ENCODE measurements at places on chromosomes 11 and 22.

DNA sequence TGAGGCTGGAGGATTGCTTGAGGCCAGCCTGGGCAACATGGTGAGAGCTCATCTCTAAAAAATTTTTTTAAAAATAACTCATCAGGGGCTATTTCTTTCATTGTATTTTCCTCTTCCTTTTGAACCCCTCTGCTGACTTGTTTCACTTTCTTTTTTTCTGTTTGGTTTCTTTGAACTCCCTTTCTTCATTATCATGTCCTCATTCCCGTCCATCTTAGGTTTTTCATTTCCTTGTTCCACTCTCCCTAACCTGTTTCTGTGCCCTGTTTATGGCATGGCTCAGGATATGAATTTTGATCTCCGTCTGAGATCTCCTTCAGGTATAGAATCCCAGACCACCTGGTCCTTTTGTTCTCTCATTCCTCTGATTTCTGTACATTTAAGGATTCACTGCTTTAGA, 12.5 kb downstream of the MARK2 start:
- no peak for DNase-seq

GRCh38 chr11:72869831-72870230, 55.6 kb downstream of the ATG16L2 start:
- DNase-seq = no peak

- DNase-seq = no peak
Observed at GRCh38 chr11:45901626-45902025, 5.4 kb downstream of the FREY1 start.

GRCh38 chr22:17241576-17242330, 22.5 kb upstream of the ADA2 start:
- no peak for DNase-seq

- no peak for DNase-seq
Observed at GRCh38 chr11:7637447-7638157, 35.7 kb downstream of the CYB5R2 start.

DNA sequence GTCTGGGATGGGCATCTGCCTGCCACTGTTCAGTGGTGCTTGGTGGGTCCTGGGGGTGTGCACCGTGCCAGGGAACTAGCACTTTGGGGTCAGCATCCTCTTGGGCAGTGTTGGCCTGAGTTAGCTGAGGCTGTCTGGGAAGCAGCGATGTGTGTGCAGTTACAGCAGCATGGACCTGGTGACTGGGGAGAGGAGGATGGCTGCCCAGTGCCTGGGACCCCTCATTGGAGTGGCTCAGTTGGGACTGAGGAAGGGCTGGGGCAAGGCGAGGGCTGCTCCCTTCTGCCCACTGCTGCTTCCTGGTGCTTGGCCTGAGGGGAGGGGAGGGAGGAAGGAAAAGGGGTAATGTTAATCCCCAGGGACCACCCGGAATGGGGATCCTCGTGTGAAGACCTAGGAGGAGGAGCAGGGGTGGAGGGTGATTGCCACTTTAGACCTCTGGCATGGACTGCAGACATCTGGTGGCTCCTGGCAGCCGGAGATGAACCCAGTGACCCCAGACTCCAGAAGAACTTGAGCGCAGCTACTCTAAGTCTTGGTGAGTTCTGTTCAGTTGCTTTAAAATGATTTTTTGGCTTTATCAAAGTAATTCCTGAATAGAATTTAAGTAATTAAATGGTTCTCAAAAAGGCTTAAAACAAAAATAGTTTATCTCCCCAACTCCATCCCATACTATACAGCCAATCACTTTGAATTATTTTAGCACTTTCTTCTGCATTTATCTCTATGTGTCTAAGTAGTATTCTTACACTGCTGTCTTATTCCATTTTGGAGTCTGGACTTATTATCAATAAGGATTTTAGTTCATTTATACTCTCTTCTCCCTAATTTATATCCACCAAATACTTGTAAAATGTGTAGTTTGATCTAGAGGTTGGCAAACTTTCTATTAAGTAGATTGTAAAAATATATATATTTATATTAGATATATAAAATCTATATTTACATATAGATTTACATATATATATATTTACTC, 15.4 kb upstream of the TMEM191C start:
- DNase-seq = no peak

DNA sequence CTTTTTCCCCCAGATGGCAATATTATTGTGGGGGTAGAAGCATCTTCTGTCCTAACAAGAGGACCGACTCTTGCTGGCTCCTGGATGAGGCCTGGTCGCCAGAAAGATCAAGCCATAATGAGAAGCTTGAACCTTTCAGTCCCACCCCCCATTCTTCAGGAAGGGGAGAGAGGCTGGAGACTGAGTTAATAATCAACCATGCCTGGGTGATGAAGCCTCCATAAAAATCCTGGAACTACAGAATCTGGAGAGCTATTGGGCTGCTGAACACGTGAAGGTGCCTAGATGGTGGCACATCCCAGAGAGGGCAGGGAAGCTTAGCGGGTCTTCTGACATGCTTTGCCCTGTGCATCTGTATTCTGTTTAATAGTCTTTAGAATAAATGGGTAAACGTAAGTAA, 16.3 kb downstream of the AP5B1 start:
- no peak for DNase-seq

DNA sequence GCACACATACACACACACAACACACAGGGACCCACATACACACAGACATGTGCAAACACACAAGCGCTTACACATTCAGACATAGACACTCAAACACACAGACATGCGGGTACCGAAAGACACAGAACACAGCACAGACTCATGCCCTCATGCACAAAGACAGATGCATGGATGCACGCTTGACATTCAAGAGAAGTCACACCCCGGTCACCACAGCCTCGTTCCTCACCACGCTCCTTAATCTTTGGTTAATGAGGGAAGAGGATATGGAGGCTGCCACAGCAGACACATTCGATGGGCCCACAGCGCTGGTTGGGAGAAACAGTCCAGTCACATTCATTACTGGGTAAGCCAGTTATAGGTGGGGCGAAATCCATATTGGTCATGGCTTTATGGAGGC, 51.9 kb upstream of the EIF3D start:
- DNase-seq = no peak

GRCh38 chr11:69816671-69817070, 2.5 kb downstream of the FGF3 start:
- no peak for DNase-seq

GRCh38 chr22:50148991-50149721, 21.4 kb upstream of the PANX2 start:
- peak; percentile 43 for DNase-seq

DNA sequence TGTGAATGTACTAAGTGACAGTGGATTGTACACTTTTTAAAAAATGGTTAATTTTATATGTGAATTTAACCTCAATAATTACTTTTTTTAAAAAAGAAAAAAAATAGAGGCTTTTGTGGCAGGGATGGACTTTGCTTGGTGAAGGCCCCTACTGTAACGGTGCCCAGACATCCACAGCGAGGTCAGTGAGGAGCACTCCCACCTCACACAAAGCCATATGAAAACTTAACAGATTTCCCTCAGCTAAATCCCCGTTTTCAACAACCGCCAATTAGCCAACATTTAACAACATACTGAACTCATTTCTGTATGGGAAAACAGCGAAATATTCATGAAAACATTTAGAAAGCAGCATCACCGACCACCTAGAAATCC, 642 bp upstream of the C11orf58 start:
- DNase-seq = no peak

DNA sequence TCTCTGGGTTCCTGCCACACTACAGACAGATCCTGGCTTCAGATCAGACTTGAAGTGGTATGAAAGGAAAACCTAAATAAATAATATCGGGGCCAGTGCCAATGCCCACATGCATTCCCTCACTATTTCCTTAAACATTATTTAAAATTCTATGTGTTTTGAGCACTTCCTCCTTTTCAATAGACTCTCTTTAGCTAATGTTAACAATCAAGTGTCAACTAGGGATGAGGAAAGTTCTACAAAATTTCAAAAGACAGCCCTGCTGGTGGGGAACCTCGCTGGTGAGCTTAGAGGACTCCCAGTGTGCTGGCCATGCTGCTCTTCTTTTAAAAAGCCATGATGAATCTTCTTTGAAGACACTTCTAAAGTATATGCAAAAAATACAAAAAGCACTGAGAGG, 87.5 kb downstream of the ENTHD1 start:
- DNase-seq = no peak

DNA sequence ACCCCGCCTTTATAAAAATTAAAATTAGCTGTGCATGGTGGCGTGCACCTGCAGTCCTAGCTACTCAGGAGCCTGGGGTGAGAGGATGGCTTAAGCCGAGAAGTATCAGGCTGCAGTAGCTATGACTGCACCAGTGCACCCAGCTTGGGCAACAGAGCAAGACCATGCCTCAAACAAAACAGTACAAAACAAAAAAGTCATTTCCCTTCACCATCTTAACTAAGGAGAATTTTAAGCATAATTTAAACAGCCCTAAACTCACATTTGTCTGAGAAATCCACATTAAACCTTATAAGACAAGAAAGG, 23.3 kb upstream of the TFIP11 start:
- DNase-seq = no peak

DNA sequence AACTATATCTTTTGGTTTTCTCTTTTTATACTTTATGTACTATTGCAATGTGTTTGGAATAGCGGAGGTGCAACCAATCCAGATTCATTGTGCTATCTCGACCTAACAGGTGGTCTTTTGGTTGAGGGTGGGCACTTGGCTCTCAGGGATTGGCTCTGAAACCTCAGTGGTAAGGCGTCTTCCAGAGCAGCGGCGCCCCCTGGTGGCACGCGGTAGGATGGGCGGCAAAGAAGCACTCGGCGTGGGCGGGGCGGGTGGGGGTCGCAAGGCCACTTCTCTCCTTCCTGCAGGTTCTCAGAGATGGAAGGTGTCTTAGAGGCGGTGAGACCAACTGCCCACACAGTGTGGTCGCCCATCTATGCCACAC, 19.2 kb upstream of the PLET1 start:
- DNase-seq = peak; percentile 27

GRCh38 chr11:72202571-72202970, 10.6 kb downstream of the FOLR1 start:
- no peak for DNase-seq

DNA sequence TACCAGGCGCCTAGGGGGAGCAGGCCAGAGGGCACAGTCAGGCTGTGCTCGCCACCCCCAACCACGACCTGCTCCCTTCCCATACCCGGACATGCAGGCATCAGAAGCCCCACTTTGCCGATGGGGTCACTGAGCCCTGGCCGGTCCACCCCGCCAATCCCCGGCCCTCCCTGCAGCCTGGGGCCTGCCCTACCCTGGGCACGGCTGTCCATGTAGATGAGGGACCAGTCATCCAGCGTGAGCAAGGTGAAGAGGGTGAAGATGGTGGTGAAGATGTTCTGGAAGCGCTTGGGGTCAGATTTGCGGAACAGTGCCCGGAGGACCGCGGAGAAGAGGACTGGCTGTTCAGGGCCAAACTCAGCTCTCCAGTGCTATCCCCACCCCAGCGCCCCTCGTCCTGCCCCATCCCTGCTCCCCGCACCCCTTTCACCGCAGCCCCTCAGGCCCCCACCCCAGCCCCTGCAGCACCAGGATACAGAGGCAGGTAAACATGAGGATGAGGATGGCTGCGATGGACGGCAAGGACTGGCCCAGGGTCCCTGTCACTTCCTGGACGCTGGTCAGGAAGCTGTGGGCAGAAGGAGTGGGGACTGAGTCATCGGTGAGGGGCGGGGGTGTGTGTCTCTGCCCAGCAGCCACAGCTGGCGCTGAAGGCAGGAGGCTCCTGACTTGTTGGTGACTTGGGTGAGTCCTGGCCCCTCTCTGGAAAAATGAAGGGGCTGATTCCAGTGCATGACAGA, 5.5 kb downstream of the CATSPER1 start:
- peak; percentile 62 for DNase-seq

DNA sequence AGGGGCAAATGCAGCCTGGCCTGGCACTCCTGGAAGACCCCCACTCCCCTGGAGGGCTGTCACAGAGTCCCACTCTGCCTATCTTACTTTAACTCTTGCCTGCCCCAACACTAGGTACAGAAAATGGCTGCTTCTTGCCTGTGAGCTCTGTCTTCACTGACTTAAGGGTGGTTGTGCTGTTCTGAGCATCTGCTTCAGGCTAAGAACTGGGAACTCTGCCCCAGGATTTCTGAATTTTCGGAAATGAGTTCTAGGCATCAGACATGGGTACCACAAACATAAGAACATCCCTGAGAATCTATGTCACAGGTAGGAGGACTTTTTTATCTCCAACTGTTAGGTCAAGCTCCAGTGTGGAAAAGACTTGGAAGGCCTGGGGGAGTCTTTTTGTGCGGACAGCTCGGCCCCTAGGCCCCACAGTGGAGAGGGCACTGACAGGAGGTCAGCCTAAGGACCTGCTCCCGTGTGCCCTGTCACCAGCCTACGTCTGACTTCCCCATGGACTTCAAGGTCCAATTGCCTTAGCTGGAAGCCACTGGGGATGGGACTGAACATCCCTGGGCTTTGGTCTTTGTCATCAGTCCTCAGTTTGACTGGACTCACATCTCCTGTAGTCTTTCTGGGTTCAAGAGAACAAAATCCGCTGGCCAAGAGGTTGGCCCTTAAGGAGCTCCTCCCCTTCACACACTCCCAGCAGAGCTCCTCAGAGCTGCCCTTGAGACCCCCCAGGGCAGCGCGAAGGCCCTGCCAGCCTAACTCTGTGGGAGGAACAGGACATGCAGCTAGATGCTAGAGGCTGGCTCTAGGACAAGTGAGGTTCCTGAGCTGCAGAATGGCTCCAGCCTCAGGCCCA, 31.9 kb downstream of the PPP2R1B start:
- DNase-seq = no peak

GRCh38 chr22:40302149-40302548, 44.2 kb upstream of the ADSL start:
- DNase-seq = no peak

DNA sequence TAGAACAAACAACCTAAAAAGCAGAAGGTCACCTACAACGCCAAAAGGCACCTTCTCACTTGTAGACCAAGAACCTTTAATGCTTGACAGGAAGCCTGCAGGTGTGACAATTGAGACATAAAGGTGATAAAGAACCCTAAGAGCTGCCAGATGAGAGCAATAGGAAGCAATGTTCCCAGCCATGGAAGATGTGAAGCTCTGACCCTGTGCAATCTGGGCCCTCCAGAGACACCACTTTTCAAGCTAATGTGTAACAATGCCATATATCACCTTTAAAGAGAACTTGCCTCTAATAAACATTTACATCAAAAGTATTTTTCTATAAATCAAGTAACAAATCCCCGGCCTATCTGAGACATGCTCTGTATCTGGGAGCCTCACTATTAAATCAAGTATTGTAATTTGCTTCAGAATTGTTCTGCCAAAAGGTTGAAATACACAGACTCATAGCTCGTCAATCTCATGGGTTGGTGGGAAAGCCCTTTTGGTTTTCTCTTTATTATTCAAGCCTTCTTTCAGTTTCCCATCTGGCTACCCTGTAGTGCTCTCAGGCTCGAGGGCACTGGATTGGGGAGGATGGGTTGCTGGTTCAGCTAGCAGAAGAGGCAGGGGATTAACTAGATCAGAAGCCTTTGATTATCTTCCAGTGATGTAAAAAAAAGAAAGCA, 368.9 kb downstream of the BUD13 start:
- no peak for DNase-seq

- no peak for DNase-seq
Observed at GRCh38 chr11:131865860-131866259, 495.4 kb downstream of the NTM start.

DNA sequence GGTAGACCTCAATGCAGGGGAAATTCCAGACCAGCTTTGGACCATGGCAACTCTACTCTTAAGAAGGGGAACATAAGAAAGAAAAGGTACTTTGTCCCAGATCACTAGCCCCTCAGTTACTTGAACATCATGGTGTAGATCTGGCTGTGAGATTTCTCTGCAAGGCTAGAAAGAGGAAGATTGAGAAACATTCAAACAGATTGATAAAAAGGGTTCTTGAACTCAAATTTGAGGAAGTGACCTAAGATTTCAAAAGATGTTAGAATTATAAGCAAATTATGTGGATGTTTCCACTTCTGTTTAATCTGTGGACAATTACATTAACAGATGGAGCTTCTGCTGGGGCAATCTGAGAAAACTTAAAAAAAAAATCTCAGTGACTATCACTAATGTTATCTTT, 21.8 kb upstream of the UPB1 start:
- no peak for DNase-seq
